Stimulated activated CD8-positive, alpha-beta memory T cell treated with anti-CD3 and anti-CD28 coated beads, Interleukin-7, amount 100 ng/mL, for 1 hour (primary cell): ENCODE measurements at places on chromosomes 1 and 21.

DNA sequence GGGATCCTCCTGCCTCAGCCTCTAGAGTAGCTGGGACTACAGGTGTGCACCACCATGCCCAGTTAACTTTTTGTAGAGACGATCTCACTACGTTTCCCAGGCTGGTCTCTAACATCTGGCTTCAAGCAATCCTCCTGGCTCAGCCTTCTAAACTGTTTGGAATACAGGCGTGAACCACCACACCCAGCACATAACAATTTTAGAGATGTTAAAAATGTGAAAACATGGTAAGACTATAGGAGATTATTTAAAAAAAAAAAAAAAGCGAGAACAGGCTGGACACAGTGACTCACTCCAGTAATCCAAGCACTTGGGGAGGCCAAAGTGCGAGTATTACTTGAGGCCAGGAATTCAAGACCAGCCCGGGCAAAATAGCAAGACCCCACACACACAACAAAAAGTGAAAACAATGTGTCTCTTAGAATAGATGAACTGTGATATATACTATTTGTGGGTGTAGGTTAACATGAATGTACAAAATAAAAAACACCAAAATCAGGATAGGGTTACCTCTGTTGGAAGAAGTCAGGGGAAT lies 19.6 kb downstream of the CCDC18 start:
- DNase-seq, result no peak

GRCh38 chr1:100239961-100240360 lies 9.7 kb downstream of the DBT start:
- DNase-seq, result no peak

- DNase-seq, result no peak
Observed at GRCh38 chr1:79852004-79852403, 845.5 kb upstream of the ADGRL4 start.

- no peak for DNase-seq
Observed at GRCh38 chr1:228424685-228425660, 8.3 kb upstream of the TRIM17 start.

DNA sequence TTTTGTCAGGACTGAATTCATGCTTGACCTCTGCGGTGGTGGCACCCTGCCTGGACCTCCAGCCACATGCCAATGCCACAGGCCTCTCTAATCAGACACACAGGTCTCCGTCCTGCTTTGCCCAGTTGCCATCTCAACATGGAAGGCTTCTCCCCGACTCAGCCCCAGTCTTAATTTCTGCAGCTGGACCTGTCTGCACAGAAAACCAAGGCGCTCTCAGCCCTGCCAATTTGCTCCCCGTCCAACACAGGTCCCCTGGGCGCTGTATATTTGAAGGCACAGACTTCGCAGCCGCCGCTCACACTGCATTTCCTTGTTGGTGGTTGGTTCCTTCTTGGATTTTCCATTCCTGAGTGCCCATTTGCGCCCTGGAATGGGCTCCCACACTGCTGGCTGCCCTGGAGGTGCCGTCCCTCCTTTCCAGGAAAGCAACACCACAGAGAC lies 28.0 kb upstream of the PLEKHG5 start:
- no peak for DNase-seq

DNA sequence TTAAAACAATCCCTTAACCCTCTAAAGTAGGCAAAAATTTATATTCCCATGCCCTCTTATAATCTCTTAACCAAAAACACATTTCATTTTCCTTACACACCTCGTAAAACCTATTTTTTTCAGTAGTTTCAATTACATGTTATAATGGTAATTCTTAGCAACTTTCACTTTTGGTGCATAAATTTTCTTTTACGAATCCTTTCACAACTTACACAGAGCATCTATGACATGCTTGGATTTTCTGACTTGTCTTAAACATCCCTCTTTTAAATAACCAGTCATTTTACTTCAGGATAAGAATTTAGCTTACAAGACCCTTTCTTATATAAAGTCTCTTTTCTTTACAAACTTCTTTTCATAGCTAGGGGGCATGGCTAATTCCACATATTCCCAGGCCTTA lies 8.9 kb upstream of the MRPL55 start:
- DNase-seq, result no peak

DNA sequence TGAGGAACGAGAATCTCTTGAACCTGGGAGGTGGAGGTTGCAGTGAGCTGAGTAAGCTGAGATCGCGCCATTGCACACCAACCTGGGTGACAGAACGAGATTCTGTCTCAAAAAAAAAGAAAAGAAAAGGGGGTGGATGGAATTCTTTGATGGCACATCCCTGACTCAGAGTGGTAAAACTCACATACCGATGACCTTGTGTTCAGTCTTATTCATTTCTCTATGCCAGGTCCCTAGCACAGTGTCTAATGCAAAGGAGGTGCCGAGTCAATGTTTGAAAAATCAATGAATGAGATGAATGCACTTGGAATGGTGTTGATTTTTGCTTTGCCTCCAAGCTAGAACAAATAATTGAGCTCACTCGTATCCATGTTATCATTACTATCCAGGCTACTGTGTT lies 18.5 kb upstream of the FAM20B start:
- no peak for DNase-seq

DNA sequence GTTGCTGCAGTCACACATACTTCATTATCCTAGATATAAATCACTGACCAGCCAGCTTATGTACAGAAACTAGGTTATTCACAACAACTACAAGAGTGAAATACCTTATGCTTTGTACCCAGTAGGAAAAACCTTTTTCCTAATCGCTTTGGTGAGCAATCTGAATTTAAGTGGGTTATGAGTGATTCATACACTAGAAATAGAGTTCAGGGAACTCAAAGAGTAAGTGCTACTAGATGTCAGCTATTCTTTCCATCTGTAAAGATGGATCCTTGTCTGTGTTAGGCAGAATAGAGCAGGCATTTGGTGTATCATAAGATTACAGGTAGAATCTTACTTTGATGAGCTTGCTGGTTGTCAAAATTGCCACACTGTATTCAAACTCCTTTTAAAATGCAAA lies 101.9 kb downstream of the ZNF644 start:
- DNase-seq, result no peak

DNA sequence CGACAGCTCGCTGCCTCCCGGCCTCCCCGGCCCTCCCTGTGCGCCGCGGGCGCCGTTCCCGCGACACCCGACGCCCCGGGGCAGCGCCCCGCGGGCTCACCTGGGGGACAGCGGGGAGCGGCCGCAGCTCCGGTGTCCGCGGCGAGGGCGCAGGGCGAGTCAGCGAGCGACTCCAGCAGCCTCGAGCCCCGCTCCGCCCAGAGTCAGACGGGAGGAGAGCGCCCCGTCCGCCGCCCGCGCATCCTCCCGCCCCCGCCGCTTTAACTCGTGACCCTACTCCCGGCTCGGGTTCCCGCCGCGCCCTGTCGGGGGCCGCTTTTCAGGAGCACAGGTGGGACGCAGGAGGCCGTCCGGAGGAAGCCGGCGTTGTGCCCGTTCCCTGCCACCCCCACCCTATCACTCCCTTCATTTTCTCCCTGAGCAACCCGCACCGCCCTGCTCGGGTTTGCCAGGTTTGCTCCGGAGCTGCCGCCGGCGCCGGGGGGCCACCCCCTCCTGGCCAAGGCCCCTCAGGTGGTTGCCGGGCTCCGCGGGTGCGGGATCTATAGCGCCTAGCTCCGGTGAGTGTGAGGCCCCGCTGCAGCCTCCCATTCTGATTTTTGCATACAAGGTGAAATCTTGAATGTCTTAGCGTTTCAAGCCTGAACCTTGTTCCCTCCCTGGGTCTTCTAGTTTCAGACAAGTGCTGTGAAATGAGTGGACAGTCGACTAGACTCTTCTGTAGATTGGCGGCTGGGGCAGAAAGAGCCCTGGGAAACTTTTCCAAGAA lies at the start of gene MCOLN3:
TSS of gene MCOLN3 (minus strand) at position 205 of the 769 bp plus-strand sequence. CDS start 3,140 bp downstream, outside the sequence.
- DNase-seq, result no peak

GRCh38 chr1:227323171-227323966 lies 5.1 kb upstream of the CDC42BPA start:
- DNase-seq, result no peak

DNA sequence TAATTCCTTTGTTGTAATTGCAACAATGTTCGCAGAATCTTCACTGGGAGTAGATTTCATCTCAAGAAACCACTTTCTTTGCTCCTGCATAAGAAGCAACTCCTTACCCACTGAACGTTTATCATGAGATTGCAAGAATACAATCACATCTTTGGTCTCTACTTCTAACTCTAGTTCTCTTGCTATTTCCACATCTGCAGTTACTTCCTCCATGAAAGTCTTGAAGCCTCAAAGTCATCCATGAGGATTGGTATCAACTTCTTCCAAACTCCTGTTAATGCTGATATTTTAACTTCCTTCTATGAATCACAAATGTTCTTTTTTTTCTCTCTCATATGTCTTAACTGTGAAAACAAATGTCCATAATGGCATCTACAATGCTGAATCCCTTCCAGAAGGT lies 118.6 kb upstream of the RAB4A start:
- DNase-seq, result no peak

DNA sequence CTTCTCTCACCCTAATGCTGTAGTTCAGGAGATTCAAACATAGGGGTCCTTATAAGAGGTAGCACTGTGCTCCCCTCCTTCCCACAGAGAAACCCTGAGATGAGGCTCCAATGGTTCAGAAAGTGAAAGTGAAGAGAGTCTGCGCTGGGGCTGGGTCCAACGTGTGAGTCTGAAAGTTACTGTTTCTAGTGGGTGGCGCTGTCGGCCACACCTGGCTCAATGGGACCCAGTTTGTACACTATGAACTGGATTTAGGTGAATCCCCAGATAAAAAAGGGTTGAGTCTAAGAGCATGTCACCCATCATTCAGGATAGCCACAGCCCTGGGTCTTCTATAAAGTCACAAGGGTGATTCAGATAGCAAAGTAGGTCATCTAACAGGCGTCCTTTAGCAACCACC lies 2.8 kb downstream of the SMCP start:
- DNase-seq, result no peak

DNA sequence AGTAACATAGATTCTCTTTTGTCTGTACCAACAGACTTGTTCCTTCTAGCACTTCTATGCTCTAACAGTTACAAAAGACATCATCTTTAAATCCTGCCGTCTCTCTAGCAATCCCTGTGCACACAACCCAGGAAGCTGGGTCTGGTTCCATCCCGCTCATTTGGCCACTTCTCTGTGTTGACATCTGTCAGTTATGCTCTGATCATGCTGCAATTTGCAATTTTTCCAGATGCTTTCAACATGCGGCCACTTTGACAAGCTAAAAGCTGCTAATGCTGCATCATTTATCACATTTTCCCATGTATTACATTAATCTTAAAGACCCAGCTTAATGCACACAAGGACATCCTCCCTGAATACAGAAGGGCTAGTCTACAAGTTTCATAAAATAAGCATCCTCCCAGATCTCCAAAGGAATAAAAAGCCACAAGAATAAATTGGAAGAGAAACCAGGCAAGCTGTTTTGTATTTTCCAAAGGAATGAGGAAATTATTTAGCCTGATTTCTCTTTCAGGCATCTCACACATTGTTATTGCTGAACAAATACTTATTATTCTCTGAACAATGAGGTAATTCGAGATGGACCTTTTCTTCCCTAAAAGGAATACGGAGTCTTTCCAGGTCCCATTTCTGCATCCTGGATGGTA lies 19.0 kb upstream of the LRRC52 start:
- no peak for DNase-seq

DNA sequence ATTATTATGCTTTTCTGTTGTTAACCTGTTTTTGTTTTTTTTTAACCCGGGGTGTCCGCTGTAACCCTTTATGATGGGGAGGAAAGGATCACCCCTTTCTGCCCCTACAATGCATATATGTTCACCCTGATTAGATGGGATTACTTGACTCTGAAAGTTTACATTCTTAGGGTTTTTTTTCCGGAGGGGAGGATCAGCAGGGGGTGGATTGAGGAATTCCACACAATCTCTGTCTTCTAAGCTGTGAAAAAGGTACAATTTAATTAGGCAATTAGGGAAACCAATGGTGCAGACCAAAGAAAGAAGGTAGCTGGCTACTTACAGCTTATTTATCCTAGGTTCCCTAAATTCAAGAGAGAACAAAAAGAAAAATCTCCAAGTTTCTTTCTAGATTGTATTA lies 58.3 kb downstream of the EDEM3 start:
- no peak for DNase-seq

DNA sequence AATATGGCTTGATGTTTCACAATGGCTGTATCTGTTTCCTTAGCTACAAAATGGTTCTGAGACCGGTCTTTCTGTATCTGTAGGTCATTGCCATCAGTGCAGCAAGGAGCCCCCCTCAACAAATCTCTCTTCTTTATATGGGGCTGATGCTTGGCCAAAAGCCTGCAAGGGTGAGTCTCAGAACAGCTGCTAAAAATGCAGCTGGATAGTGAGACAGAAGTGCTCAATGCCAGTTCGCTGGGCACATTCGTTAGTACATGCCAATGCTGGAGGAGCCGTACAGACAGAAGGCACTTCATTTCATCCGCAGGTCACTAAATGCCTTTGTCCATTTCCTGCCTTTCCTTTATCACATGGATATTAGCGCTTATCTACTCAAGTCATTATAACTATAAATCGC lies 67.3 kb downstream of the RUNX1 start:
- DNase-seq, result no peak

DNA sequence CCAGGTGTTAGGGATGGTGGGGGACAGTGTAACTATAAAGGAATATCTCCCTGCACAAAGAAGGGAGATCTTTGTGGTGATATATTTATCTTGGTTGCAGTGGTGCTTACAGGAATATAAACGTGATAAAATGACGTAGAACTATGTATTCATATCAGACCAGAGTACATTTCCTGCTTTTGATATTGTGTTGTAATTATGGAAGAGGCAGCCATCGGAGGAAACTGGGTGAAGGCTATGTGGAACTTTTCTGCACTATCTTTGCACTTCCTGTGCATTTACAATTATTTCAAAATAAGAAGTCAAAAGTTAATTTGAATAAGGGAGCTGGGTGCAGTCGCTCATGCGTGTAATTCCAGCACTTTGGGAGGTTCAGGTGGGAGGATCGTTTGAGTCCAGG lies 37.6 kb downstream of the NDUFS5 start:
- no peak for DNase-seq

GRCh38 chr1:14997646-14998276 lies 155.8 kb upstream of the TMEM51 start:
- DNase-seq, result no peak

DNA sequence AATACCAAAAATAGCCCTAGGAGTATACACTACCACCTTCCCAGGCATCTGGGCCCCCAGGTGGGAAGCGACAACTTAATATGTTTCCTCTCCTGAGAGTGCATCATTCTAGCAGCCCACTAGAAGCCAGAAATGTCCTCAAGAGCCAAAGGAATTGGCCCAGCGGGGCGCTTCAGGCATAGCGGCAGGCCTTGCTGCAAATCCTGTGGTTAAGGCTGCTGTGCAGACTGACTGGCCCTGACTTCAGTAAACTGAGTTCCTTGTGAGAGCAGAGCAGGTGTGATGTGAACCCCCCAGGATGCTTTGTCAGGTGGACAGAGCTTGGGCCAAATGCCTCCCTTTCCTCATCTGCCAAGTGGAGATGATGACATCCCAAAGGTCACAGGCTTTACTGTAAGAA lies 29.7 kb upstream of the LDLRAP1 start:
- DNase-seq, result no peak

- DNase-seq, result no peak
Observed at GRCh38 chr1:197065559-197065958, 1.5 kb downstream of the F13B start.

DNA sequence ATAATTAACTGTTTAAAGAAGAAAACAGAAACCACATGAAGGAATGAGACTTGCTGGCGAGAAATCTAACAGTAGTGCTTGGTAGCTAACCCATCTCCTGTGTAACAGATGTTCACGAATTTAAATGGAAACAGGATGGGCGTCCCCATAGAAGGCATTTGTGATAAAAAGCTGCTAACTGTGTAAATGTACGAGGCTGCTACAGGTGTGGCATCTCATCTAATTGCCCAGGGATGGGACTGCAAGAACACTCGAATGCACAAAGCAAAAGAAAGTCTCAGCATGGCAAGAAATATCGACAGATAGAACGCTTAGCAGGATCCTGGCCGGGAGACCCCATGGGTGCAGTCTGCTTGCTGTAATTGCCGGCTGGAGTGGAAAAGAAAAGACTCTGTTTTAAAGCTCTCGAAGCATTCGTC lies 112.7 kb downstream of the RUNX1 start:
- no peak for DNase-seq
